Muscle of leg (tissue), 16 donors: ENCODE measurements at places on chromosomes 12 and 14. TPM values are rescaled to one million over a fixed set of nuclear protein-coding genes. Genes with fewer than 3 reads are reported as not detected.

GRCh38 chr14:76917158-76917596, 91.0 kb downstream of the LRRC74A start:
- peak; percentile 80 for DNase-seq

Gene CAPZA3
- polyA plus RNA-seq: not detected

GRCh38 chr12:44503329-44503728, 372.8 kb downstream of the NELL2 start:
- DNase-seq: no peak

GRCh38 chr12:103955811-103956508, 9.7 kb upstream of the TDG start:
- DNase-seq: no peak

DNA sequence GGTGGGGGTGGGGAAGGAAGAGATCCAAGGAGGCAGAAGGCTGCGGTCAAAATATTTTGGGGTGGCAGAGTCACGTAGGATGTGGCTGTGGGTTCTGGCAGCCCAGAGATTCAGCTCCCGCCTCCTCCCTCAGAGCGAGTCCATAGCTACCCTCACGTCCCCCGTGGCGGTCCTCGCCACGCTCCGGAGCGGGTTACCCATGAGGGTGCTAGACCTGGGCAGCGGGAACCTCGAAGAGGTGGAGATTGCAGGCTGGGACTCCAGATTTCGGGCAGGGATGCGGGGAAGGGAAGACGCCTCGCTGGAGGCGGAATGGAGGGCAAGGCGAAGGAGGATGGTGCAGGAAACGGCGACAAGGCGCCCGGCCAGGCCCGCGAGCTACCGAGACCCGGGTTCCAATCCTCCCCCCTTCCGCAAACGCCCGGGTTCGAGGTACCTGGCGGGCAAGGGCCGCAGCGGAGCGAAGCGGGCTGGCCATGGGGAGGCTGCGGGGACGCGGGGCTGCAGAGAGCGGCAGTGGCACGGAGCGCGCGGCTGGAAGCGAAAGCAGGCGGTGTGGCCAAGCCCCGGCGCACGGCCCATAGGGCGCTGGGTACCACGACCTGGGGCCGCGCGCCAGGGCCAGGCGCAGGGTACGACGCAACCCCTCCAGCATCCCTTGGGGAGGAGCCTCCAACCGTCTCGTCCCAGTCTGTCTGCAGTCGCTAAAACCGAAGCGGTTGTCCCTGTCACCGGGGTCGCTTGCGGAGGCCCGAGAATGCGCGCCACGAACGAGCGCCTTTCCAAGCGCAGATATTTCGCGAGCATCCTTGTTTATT, 46.2 kb downstream of the BCAT1 start:
- DNase-seq: peak; percentile 42

DNA sequence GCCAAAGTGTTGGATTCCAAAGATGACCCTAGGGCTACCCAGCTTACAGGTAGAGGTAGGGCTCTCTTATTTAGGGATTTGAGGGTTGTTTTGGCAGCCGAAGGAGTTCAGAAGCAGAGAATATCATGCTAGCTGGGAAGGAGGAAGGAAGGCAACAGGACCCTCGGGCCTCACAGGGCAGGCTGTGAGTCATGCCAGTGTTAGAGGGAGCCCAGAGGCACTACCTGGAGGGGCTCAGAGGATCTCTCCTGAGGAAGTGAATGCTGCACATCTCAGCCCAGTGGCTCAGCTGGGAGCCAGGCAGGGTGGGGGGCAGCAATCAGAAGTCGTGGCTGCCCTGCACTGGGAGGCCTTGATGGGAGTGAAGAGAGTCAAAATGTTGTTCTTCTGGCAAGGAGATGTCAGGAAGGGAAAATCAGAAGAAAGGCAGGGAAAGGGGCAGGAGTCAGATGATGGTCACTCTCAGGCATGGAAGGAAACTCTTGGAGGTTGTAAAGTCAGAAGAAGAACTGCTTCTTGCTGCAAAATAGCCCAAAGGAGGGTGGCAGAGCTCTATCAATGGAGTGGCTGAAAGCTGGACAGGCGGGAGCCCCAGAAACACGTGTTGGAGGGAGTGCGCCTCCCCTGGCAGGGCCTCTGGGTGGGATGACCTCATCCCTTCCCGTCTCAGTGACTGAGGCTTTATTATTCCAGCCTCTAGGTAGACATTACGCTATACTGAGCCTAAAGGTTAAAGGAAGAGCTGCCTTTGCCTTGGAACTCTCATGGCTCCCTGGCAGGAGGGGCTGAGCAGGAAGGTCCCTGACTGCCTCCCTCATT, 141.3 kb downstream of the SMOC1 start:
- DNase-seq: peak; percentile 16

- DNase-seq: no peak
These were observed 170.9 kb downstream of the MSRB3 start for GRCh38 chr12:65449400-65449799.

Gene CNTN1
- 17.1 TPM for polyA plus RNA-seq

DNA sequence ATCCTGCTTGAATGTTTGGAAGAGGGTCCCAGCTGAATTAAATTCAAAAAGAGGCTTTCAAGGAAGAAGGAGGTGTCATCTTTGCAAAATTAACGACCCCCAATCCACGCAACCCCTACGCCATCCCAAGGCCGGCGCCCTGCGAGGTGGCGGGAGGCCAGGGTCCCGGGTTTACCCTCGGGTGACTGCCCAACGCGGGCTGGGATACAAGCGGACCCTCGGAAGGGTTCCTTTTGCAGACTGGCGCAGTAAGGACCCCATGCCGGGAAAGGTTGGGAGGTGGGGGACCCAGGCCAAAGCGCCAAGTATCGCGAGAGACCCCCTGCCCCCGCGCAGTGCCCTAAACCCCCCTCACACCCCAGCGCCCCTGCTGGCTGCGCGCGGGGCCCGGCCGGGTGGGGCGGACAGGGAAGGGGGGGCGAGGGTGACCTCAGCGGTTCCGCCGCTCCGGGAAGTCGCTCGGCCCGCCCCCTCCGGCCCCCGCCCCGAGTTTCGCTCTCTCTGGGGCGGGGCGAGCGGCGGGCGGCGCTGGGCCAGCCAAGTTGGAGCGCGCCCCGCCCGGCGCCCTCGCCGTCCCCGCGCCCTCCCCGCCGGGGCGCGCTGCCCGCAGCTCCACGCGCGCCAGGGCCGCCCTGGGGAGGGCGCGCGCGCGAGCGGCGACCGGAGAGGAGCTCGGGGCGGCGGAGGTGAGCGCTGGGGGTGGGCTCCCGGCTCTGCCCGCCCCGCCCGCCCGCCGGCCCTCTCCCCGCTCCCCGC, 708 bp upstream of the ZBTB42 start:
- DNase-seq: peak; percentile 92

DNA sequence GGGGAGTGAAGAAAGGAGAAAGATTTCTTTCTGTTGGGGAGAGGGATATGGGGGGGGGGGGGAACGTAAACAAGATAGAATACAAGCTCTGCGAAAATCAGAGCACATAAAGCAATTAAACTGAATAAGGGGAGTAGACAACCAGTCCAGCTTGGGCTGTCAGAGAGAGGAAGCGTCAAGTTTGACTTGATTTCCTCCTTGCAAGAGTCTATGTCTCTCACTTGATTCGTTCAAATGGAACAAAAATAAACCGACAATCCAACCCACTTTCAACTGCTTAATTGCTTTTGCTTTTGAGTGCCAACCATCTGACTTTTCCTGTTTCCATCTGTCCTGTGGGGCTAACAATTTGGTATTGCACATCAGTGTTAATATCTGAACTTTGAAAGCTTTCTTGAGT, 942 bp downstream of the SYT1 start:
- no peak for DNase-seq

Gene ACACB
- polyA plus RNA-seq: 7.8 TPM

DNA sequence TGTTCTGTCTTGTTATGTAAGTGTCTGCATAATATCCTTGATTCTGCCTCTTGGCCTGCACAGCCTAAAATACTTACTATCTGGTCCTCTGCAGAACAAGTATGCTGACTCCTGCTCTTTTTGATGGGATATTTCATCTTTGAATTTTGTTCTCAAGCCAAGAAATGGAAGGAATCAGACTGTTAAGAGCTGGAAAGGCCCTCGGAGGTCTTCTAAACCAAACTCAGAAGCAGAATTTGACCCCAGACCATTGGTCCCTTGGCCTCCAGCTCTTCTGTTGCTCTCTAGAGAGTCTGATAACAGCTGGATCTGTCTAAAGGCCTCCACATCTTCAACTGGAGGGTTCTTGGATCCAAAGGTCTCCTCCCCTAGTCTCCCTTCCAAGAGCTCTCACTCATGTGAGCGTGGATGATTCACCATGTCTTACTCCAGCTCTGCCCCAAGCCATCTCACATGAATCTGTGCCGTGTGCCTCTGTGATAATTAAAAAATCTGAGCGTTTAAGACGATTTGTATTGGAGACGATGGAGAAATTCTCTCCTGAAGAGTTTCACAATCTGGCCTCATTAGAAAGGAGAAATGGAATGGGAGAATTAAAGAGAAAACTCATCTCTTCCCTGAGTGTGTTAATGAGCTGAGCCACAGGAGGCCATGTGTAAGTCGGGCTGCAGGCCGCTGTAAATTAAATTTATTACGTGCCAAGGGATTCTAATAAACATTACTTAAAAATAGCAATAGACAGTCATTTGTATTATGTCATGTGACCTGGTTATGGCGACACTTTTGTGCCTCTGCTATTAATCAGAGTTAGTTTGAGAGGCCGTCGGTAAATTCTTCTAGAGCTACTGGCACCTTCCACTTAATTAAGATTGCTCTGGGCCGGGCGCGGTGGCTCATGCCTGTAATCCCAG, 15.4 kb upstream of the PRIMA1 start:
- DNase-seq: no peak

- DNase-seq: no peak
These were observed 4.2 kb upstream of the KLC1 start for GRCh38 chr14:103624860-103625259.

Gene LYZ
- polyA plus RNA-seq: 33.8 TPM

- DNase-seq: no peak
These were observed 3.7 kb downstream of the TSPAN11 start for GRCh38 chr12:30930238-30930637.

GRCh38 chr12:94265966-94266745, 117.8 kb downstream of the PLXNC1 start:
- peak; percentile 70 for DNase-seq

Gene TMEM117
- polyA plus RNA-seq: 9.2 TPM

DNA sequence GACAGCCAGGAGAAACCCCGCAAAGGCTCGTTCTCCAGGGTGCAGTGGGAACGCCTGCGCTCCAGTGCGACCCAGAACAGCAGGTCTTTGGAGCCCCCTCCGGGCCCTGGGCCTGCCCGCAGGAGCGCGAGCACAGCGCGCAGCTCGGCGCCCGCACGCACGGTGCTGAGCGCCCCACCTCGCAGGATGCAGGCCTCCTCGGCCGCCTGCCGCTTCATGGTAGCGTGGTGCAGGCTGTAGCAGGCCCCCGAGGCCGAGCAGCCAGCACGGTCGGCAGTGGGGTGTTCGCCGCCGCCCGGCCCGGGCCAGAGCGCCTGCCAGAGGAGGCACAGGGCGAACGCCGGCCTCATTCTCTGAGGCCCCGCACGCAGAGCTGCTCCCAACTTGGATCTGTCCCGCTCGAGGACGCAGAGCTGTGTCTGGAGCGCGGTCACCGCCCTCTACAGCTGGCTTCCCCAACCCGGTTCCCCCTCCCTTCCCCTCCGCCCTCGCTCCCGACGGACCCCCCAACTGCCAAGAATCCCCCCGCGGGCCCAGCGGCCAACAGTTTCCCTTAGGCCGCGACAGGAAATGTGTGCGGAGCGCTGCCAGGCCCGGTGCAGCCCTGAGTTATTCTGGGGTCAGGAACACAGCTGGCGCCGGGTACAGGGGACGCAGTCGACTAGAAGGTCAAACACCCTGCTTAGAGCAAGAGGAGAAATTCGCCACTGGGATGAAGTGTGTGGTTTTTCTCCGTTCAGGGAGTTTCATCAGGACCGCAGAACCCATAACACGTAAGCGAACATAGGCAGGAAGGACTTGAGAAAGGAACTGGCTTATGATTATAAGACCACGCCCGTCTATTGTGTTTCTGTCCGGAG, at the start of gene CLEC14A:
CLEC14A (minus strand) TSS at position 421 of the 860 bp plus-strand sequence; CDS start at position 350, 71 bp downstream.
- DNase-seq: peak; percentile 96

DNA sequence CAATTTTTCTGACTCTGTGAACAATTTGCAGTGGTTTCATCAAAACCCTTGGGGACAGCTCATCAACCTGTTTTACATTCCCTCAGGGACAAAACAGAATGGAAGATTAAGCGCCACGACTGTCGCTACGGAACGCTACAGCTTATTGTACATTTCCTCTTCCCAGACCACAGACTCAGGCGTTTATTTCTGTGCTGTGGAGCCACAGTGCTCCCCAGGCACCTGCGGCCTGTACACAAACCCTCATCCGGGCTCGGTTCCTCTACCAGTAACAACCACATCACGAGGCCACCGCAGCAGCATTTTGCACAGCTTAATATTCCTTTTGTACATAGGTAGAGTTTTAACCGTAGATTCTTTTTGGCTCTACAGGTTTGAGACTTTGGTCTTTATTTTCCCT, 397.4 kb upstream of the OR4E1 start:
- peak; percentile 11 for DNase-seq

DNA sequence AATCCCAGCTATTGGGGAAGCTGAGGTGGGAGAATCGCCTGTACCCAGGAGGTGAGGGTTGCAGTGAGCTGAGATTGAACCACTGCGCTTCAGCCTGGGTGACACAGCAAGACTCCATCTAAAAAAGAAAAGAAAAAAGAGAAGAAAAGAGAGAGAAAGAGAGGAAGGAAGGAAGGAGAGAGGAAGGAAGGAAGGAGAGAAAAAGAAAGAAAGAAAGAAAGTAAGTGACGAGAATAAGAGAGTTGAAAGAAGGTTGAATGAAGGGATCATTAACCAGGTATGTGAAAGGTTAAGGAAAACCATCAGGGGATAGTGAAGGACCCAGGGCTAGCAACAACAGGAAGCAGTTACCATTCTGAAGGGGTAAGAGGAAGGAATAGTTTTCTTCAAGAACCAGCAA, 4.2 kb upstream of the DTD2 start:
- no peak for DNase-seq

Gene GAS2L3
- polyA plus RNA-seq: 19.2 TPM

DNA sequence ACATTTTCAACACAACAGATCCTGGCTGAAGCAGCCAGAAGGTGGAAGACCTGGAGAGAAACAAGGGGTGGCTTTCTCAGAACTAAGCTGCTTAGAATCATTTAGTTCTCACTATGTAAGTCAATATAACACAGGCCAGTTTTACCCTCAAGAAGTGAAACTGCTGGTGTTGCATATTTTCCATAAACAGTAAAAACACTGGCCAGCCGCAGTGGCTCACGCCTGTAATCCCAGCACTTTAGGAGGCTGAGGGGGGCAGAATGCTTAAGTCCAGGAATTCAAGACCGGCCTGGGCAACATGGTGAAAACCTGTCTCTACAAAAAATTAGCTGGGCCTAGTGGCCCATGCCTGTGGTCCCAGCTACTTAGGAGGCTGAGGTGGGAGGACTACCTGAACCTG, 11.6 kb downstream of the STX2 start:
- peak; percentile 57 for DNase-seq
